Left ventricle myocardium inferior (tissue), 1 donor: ENCODE measurements at places on chromosomes 4 and X. TPM values are rescaled to one million over a fixed set of nuclear protein-coding genes. Genes with fewer than 3 reads are reported as not detected.

The FGFBP2 gene
- 1.2 TPM for total RNA-seq

The CXCL1 gene
- total RNA-seq = 0.55 TPM

The SPANXN2 gene
- total RNA-seq = not detected

The PRRG1 gene
- total RNA-seq = 12.9 TPM

The S100G gene
- total RNA-seq = not detected

The CT55 gene
- not detected for total RNA-seq

The DRP2 gene
- total RNA-seq = 0.14 TPM

The PABPC1L2A gene
- total RNA-seq = not detected

The UTP3 gene
- total RNA-seq = 15.8 TPM

The RLIM gene
- total RNA-seq = 23.8 TPM

GRCh38 chr4:122514671-122515070, 58.1 kb upstream of the IL2 start:
- no peak for DNase-seq

DNA sequence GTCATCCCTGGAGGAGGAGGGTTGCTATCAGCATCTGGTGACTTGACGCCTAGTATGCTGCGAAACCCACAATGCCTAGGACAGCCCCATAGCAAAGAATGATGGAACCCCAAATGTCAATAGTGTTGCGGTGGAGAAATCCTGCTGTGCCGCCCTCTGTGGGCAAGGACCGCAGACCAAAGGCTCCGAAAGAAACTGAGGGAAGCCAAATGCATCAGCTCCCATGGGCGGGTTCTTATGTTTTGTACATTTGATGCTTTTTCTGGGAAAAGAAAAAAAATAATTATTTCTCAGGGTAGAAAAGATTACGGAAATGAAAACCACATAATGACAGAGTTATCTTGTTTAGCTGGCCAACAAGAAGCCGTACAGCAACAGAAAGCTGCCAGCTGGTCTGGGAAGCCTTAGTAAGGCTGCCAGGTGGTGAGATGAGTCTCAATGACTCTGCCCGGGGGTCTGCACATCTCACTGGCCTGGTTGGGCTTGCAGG, 95.0 kb upstream of the TBL1X start:
- no peak for DNase-seq

- DNase-seq = no peak
Measured at GRCh38 chr4:183770906-183771305, 111.8 kb downstream of the TRAPPC11 start.

DNA sequence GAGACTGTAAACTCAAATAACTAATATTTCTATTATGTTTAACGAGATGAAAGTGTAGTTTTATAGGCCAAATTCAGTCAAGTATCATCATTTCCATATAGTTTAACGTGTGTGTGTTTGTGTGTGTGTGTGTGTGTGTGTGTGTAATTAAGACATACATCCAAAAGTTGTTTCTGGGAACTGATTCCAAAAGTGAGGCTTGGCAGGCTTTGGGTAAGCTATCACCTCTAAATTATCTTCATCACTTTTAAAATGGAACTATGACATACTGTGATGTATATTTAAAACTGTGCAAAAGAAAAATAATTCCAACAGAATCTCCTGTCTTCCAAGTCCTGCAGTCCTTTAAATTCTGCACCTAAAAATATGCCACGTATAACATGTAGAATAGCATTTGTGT, 19.1 kb upstream of the SLC25A4 start:
- DNase-seq = no peak

- no peak for DNase-seq
Measured at GRCh38 chr4:160716551-160716950, 1447.2 kb downstream of the FSTL5 start.

GRCh38 chr4:124334119-124334518, 378.4 kb downstream of the ANKRD50 start:
- DNase-seq = no peak

DNA sequence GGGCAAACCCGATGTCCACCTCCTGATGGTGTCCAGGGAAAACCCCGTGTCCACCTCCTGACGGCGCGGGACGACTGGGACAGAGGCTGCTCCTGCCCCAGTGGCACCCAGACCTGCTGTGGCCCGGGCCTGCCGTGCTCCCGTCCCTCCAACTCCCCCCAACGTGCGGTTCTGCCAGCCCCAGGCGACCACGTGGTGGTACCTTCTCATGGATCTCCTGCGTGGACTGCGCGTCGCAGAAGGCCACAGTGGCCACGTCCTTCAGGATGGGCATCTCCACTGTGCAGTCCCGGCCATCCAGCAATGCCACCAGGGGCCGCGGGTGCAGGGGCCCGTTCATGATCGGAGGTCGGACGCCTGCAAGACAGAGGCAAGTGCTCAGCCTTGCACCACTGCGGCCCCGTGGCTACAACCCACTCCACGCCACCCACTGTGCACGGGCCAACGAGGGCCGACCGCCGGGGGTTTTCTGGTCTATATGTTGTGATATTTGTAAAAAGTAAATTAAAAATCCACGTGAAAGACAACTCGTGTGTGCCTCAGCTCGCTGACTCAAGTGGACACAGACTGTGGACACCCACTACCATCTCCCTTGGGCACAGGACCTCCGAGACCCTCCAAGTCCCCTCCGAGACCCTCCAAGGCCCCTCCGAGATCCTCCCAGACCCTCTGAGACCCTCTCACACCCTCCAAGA, 10.8 kb downstream of the CTBP1 start:
- peak; percentile 13 for DNase-seq

- peak; percentile 50 for DNase-seq
Measured at GRCh38 chrX:105837232-105837631, 14.9 kb downstream of the NRK start.

GRCh38 chrX:11666164-11666563, 444 bp upstream of the ARHGAP6 start:
- DNase-seq = no peak

GRCh38 chr4:121541696-121542095, 155.1 kb downstream of the ANXA5 start:
- no peak for DNase-seq

DNA sequence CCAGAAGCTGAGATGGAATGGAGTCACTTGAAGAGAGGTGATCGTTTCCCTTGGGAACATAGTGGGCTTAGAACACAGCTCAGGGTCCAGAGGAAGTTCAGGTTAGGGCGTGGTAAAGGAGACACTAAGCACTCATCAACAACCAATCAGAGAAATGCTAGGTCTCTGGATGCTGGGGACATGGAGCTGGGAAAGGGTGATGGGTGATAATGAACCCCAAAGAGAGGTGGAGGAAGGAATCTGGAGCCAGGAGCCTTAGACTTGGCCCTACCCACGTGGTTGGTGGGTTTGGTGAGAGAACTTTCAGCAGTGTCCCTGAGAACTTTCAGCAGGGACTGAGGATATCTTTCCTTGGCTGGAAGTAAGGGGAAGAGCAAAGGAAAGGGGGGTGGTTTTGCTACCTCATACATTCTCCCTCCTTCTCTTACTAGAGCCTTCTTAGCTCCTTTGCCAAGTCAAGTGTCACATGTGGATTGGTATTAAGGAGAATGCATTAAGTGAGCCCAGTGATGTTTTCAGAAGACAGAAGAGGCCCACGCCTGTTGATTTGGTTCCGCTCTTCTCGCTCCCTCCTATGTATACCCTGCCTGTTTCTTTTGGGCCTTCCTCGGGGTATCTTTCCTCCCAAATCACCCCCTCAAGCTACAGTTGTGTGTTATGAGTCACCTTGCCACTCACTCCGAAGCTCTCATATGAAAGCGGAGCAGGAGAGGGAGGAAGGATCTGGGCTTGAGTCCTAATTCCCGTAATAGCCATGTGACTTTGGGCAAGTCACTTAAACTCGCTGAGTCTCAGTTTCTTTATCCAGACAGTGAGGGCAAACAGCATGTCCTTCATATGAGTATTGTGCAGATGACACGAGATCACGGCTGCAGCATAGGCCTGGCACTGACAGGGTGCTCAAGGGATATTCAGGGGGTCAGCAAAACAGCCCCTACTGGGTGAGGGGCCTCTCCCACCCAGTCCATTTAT, 63.1 kb downstream of the TSC22D3 start:
- no peak for DNase-seq

GRCh38 chrX:44344194-44344593, 722 bp upstream of the EFHC2 start:
- DNase-seq = no peak

DNA sequence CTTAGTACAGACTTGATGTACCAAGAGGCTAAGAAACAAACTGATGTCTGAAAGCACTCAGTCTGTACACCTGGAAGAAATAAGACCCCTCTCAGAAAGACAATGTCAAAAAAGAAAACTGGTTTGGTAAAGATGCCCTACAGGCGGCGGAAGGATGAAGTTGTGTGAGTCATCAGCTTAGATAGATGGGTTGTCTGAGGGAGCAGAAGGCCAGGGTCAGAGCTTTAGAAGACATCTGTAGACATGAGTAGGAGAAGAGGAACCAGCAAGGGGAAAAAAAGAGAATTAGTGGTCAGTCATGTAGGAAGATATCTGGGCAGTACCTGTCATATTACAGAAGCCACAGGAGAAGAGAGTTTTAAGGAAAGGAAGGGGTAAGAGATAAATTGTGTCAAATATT, 8.3 kb downstream of the SRPX2 start:
- DNase-seq = no peak

GRCh38 chr4:95640311-95640710, 91.5 kb upstream of the UNC5C start:
- no peak for DNase-seq

GRCh38 chr4:70239884-70240591, 2.4 kb upstream of the CSN3 start:
- DNase-seq = no peak

DNA sequence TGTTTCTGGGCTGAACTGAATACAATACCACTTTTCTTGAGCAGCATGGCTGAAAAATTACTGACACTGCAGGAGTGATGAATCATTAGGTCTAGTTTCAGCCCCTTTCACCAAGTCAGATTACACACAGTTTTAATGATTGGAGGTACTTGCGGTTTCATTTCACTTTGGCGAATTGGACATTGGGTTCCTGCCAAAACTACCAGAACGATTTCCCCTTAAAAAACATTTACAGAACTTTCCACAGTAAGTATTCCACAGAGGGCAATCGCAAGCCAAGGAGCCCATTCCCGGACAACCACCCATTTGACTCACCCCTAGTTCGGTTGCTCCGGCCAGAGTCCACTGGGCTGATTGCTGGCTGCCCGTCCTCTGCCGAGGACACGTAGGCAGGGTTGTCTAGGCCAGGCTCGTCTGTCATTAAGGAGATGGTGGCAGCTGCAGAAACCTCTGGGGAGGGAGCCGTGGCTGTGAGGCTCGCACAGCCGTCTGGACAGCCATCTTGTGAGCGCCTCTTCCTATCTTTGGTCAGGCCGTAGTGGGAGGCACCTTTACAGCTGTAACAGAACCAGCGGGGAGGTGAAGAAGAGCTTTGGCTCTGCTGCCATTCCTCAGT, 83.5 kb downstream of the LNX1 start:
- peak; percentile 78 for DNase-seq

- DNase-seq = no peak
Measured at GRCh38 chrX:148567229-148567628, 66.8 kb downstream of the AFF2 start.

- DNase-seq = no peak
Measured at GRCh38 chrX:31392513-31392912, 320.7 kb upstream of the FTHL17 start.

- no peak for DNase-seq
Measured at GRCh38 chr4:167779864-167780263, 312.5 kb upstream of the ANXA10 start.

- DNase-seq = no peak
Measured at GRCh38 chr4:92847026-92847425, 543.3 kb downstream of the GRID2 start.

GRCh38 chrX:41097326-41097725, 12.1 kb downstream of the USP9X start:
- no peak for DNase-seq

- no peak for DNase-seq
Measured at GRCh38 chr4:1646690-1647089, 37.4 kb downstream of the FAM53A start.
